Natural killer cell (primary cell): ENCODE measurements at places on chromosomes 6 and 20. TPM values are rescaled to one million over a fixed set of nuclear protein-coding genes. Genes with fewer than 3 reads are reported as not detected.

DNA sequence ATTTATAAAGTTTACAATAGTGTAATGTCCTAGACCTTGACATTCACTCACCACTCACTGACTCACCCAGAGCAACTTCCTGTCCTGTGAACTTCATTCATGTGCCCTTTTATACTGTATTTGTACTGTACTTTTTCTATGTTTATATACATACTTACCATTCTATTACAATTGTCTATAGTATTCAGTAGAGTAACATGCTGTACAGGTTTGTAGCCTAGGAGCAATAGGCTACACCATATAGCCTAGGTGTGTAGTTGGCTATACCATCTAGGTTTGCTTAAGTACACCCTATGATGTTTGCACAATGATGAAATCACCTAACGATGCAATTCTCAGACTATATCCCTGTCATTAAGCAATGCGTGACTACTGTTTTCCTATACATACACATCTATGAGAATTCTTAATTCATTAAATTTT lies 17.5 kb downstream of the EDEM2 start:
- DNase-seq, result no peak

DNA sequence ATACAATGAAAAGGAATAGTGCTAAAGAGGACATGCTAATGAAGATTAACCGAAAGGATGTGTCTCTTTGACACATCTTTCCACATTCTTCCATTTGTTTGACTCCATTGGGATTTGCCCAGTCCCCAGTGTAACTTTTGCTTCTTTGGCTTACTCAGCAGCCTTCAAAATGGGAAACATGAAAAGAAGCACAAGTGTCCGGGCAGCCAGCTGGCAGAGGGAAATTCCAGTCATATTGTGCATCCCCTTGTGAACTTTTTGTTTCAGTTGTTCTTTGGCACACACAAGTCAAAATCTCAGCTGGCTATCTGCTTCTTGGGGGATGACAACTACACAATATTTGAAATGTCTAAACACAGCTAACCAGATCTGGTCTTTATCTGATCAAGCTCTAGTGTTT lies 157.4 kb downstream of the OGFRL1 start:
- DNase-seq, result no peak

Gene PRPH2
- 0.16 TPM for total RNA-seq

DNA sequence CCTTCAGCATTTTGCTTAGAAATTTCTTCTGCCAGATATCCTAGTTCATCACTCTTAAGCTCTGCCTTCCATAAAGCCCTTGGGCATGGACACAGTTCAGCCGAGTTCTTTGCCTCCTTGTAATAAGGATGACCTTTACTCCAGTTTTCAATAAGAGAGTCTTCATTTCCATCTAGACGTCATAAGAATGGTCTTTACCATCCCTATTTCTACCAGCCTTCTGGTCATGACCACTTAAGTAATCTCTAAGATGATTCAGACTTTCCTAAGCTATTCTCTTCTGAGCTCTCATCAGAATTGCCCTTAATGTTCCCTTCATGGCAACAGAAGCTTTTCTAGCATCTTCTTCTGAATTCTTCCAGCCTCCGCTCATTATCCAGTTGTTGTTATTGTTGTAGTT lies 126.1 kb downstream of the TFAP2C start:
- DNase-seq, result no peak

Gene TREML2
- total RNA-seq, result 1.0 TPM

Gene SRPK1
- 63.8 TPM for total RNA-seq

DNA sequence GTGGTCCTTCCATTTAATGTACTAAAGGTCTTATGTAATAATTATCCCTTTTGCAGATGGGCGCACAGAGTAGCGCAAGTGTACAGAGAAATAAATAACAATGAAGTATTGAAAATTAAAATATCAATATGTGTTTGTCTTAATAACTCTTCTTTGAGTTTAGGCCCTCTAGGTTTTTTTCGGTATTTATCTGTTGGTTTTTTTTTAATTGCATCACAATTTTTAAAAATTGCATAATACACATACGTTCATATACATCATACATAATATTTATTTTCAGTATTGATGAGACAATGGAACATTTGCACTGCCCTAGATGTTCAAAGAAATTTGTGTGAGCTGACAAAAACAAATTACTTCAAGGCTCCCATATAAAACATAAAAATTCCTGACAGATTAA lies 15.1 kb downstream of the ADGRB3 start:
- no peak for DNase-seq

GRCh38 chr6:90072501-90072900 lies 178.2 kb downstream of the GJA10 start:
- DNase-seq, result no peak

- DNase-seq, result no peak
Measured at GRCh38 chr6:158487495-158487894, 72.4 kb upstream of the TMEM181 start.

Gene RTEL1
- 52.0 TPM for total RNA-seq

DNA sequence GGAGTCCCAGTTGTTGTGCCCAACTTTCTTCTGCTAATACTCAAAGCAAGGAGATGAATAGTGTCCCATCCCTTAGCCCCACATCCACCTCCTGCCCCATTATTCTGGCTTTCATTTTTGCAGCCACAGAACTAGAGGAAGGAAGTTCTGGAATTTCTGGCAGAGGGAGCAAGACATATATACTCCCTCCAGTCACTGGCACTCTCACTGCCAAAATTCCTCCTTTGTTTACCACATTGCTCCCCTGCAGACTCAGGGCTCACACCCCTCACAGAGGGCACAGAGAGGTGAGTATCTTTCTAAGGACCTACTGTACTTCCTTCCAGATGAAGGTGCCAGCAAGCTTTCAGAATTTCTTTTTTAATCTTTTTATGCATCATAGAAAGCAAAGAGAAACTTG lies 168.0 kb upstream of the ID4 start:
- no peak for DNase-seq

GRCh38 chr6:7041511-7042026 lies 66.2 kb upstream of the RREB1 start:
- peak; percentile 13 for DNase-seq

Gene RAET1L
- not detected for total RNA-seq

- DNase-seq, result no peak
Measured at GRCh38 chr6:54578261-54578660, 268.3 kb upstream of the FAM83B start.

DNA sequence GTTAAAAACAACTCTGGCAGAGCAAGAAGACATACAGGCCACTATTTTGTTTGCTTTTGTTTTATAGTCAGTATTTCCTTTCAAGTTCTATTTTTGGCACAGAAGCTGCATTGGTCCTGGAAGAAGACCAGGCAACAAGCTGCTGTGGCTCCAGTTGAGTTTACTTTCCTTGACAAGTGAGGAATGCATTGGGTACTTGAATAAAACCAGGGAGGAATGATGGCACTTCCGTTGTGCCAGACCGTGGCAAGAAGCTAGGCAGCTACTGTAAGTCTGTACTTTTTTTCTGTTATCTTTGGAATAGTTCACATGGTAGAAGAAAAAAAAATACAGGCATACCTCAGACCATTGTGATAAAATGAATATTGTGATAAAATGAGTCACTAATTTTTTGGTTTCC lies 66.3 kb downstream of the NCOA3 start:
- DNase-seq, result no peak

DNA sequence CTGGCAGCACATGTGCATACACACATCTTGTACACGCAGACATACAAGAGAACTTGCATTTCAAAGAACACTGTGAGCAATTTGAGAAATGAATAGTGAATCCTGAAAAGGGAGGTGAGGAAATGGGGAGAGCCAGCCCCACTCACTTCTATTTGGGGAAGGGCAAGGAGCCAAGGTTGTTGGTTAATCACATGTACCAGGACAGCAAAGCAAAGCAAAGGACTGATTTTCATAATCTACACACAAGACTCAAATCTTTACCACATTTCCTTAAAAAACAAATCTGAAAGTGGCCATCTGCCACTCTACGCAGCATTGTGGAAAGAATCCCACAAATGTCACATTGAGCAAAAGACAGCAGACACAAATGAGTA lies 35.0 kb upstream of the KIF16B start:
- no peak for DNase-seq

DNA sequence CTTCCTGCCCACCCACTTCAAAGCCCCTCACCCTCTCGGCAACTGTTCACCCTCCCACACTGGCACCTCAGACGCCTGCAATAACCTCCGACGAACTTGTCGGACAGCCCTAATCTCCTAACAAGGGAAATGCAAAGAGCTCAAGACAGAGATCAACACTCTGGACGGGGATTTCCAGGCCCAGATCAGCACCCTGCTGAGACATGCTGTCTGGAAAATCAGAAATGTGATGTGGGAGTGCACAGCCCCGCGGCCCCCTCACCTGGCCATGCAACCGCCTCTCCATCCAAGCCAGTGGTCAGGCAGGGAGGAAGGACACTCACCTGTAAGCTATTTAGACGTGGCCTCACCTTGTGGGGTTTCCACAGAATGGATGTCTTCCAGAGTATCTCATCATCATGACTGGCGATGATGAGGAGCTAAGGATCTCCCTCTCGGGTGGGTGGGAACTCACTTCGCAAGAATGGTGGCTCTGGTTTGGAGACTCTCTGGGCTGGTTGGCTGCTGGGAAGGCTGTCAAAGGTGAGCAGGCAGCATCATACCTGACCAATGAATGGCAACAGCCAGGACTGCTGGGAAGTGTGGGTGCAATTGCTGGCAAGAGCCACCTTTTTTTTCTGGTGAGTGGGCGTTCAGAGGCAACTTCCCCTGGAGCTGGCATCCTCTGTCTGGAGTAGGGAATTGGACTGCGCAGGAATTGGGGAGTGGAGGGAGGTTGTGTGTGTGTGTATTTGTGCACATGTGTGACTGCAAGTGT lies 28.1 kb upstream of the ADTRP start:
- DNase-seq, result peak; percentile 34

- no peak for DNase-seq
Measured at GRCh38 chr20:54429364-54429763, 46.0 kb upstream of the DOK5 start.

Gene PNPLA1
- total RNA-seq, result 3.5 TPM

DNA sequence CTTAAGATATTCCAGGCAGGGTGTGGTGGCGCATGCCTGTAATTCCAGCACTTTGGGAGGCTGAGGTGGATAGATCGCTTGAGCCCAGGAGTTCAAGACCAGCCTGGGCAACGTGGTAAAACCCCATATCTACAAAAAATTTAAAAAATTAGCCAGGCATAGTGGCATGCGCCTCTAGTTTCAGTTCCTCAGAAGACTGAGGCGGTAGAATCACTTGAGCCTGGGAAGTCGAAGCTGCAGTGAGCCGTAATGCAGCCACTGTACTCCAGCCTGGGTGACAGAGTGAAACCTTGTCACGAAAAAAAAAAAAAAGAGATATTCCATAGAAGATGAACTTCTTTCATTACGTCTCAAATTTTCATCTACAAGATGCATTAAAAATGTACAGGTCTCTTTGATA lies 46.7 kb upstream of the ISM1 start:
- DNase-seq, result no peak

Gene TRIM40
- total RNA-seq, result 0.26 TPM

Gene VNN1
- not detected for total RNA-seq

GRCh38 chr6:160039441-160039840 lies 70.6 kb downstream of the IGF2R start:
- no peak for DNase-seq

- no peak for DNase-seq
Measured at GRCh38 chr6:106370639-106371038, 10.1 kb downstream of the CRYBG1 start.

DNA sequence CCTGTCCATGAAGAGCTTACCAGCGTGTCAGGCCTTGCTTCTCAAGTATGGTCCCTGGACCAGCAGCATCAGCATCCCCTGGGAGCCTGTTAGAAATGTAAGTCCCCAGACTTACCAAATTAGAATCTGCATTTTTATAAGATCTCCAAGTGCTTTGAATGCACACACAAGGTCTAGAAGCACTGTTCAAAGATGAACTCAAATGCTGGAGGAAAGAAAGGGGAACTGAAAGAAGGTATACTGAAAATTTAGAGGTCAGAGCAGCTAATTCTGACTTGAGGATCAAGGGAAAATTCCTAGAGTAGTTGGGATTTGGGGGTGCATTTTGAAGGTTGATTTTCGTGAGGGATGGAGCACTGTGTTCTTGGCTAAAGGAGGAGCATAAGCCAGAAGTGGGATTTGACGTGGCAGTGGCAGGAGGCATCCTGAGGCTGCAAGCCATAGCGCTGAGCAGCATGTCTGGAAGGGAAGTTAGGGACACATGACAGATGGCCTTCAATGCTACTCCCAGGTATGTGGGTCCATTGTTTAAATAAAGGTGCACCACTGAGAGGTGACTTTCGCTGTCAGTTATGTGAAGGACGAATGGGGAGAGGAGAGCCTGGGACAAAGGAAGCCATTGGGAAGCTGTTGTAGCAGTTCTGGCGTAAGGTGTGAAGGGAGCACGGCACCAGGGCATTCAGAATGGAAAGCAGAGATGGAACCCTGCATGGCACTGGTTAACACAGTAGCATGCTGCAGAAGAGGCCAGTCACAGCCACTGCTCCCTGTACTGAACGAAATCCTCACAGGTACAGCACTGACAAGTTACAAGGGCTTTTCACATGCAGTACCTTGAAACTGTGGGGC lies 36.2 kb downstream of the ARMC2 start:
- DNase-seq, result no peak

- no peak for DNase-seq
Measured at GRCh38 chr20:10263385-10264165, 44.9 kb downstream of the SNAP25 start.
